ENCODE measurements at places on chromosomes 5 and 9.

- DNase-seq = no peak
Measured at GRCh38 chr9:115913696-115914095, 239.9 kb upstream of the PAPPA start.

GRCh38 chr9:19020886-19021455 lies 12.0 kb downstream of the SAXO1 start:
- DNase-seq = no peak

- DNase-seq = no peak
Measured at GRCh38 chr5:71810023-71810422, 90.9 kb downstream of the CARTPT start.

DNA sequence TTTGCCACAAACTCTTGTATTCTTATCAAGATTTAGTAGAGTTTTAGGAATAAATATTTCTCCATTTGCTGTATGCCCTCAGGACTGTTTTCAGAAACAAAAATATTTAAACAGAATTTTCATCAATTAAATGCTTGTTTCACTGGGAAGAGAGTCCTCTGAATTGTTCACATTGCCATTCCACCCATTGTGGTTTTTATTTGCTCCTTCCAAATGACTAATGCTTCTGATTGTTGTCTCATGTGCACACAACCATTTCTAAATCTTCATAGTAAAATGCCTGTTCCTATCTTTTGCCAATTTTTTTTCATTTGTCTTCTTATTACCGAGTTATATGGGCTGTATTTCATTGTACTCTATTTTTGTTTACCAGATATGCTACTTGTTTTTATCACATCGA lies 10.6 kb downstream of the MARCOL start:
- DNase-seq = no peak

DNA sequence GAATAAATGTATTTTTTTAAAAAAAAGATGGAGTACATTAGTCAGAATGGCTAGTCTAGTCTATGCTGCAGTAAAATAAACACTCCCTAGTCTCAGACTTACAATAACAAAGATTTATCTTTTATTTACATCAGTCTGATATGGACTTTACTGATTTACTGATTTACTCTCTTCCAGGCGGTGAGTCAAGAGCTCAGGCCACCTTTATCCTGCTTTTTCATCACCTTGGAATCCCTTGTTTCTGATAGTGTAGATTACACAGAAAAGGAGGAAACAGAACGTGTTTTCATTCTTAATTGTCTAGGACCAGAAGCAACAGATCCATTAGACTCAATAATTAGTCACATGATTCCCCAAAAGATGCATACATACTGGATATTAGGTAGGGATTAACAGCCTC lies 290.1 kb upstream of the TRPC7 start:
- no peak for DNase-seq

DNA sequence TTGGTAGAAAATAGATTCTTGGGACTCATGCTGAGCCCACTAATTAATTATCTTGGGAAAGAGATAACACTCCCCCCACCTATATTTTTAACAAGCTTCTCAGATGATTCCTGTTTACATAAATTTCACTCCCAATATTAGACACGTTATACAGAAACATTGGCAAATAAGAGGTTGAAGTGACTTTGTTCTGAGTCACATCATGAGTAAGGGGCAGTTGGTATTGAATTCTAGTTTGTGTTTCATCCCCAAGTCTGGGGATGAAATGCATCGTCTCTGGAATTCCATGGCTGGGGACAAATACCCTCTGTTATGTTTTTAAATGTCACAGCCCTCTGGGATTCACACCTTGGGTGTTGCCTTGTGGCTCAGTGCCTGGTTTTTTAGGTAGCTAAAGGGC lies 41.0 kb downstream of the BASP1 start:
- DNase-seq = no peak

GRCh38 chr9:116566677-116567488 lies 120.2 kb upstream of the TRIM32 start:
- no peak for DNase-seq

DNA sequence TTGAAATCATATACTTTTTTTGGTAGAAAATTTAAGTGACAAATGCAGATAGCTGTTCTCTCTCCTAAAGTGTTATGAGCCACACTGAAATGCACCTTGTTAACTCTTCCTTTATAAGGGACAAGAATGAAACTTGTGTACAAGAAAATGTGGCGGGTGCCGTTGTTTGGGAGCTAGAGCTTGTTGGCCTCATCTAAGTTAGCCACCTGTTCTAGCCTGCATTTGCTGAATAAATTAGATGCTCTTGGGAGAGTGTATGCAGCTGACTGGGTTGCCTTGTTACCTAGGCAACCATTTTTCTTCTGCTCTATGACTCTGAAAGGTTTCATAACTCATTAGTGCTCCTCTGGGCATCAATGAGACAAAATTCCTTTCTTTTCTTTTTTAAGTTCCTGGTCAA lies 174.3 kb downstream of the TAF11L14 start:
- DNase-seq = no peak

All from T-helper 2 cell (primary cell).